Glomerular endothelial cell (primary cell): ENCODE measurements at places on chromosomes 3 and 15. TPM values are rescaled to one million over a fixed set of nuclear protein-coding genes. Genes with fewer than 3 reads are reported as not detected.

The RTP4 gene
- total RNA-seq = 0.78 and 4.6 TPM in 2 replicates

The A4GNT gene
- not detected in 2 replicates for total RNA-seq

The TTLL13 gene
- total RNA-seq = not detected in 2 replicates

The GNAT1 gene
- total RNA-seq = not detected in 2 replicates

The SIDT1 gene
- 0.99 TPM in 1 of 2 replicates, not detected in the other for total RNA-seq

The LNP1 gene
- 0.41 and 1.2 TPM in 2 replicates for total RNA-seq

The GASK1A gene
- total RNA-seq = not detected in 2 replicates

The TRIM42 gene
- not detected in 2 replicates for total RNA-seq

The ACTRT3 gene
- 2.8 and 3.4 TPM in 2 replicates for total RNA-seq

The PLIN1 gene
- total RNA-seq = 0.35 TPM in 1 of 2 replicates, not detected in the other

The MYLK gene
- total RNA-seq = 57.8 and 91.7 TPM in 2 replicates

The DYNC1LI1 gene
- 37.6 and 38.4 TPM in 2 replicates for total RNA-seq

The SLC9C1 gene
- total RNA-seq = not detected in 2 replicates

The UBL7 gene
- total RNA-seq = 47.4 and 54.8 TPM in 2 replicates

The FMN1 gene
- 0.58 and 1.3 TPM in 2 replicates for total RNA-seq

The AKAP13 gene
- total RNA-seq = 74.2 and 112 TPM in 2 replicates

The GOLGA8G gene
- not detected in 2 replicates for total RNA-seq

The TMEM158 gene
- total RNA-seq = 13.8 and 16.5 TPM in 2 replicates

The TIGIT gene
- not detected in 2 replicates for total RNA-seq

The ST3GAL6 gene
- 7.5 and 13.2 TPM in 2 replicates for total RNA-seq

The SPSB4 gene
- total RNA-seq = 0.53 TPM in 1 of 2 replicates, not detected in the other

The TUSC7 gene
- total RNA-seq = not detected in 2 replicates

The FBXL22 gene
- 0.10 and 0.12 TPM in 2 replicates for total RNA-seq
